ENCODE measurements at places on chromosomes 3 and 15.

- DNase-seq = no peak
These were observed 613 bp upstream of the ARHGEF3 start for GRCh38 chr3:56802378-56802745.

DNA sequence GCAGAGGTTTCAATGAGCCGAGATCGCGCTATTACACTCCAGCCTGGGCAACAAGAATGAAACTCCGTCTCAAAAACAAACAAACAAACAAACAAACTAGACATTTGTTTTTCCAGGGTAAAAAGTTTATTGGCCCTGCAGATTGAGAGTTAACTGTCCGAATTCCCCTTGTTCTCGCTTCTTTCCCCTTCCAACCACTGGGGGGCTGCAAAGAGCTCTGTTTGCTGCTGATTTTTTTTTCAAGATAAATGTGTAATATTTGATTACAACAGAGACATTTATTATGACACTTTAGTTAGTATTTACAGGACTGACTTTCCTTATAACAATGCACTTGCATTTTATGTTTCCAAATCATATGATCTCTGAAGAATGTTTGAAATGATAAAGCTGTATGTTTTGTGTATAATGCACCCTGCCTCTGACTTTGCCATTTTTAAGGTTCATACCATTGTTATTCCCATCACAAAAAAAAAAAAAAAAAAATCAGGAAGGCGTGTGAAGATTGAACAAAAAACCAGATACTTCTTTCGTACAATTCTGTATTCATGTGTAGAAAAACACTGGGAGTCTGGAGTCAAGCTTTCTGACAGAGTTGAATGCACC, 2.8 kb downstream of the CLSTN2 start:
- peak; percentile 76 for DNase-seq

DNA sequence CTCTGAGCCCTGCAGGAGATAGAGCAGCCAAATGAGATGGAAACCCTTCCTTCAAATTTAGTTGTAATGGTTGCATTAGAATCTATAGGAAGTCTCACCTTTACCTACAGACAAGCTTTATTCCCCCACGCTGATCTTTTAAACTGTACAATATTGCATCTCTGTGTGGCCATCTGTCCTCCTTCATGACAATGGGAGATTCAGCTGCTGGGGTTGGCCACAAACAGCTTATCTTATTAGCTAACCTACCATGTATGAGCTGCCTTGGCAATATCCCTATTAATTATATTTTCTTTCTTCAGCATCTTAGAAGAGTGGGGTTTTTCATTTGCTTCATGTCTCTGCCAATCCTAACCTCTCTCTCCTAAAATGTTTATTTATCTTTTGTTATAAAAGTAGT, 238.7 kb upstream of the NR2E3 start:
- DNase-seq = no peak

DNA sequence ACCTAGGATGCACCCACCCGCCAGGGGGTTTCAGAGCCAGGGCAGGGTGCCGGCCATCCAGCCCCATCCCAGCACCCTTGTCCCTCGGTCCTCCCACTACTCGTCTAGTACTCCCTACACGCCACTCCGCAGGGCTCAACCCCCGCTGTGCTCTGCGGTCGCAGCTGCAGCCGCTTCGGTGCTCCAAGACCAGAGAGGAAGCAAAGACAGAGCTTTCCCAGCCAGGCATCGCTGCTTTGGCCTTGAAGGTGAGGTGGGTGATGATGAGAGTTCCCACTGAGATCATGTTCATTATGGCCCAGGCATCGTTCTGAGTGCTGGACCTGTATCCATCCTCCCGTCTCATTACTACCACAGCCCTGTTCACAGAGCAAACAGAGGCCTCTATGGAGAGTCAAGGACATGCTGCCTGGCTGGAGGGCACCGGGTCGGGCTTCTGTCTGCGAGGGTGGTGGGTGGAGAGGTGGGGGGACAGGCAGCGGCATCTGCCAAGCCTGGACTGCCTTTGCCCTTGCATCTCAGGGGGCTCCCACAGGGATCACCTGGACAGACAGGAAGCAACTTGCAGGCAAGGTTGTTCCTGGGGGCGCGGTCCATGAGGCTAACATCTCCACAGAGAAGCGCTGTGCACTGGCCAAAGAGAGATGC, 66.9 kb downstream of the KLF13 start:
- peak; percentile 61 for DNase-seq

- DNase-seq = peak; percentile 87
These were observed 150.6 kb downstream of the DUT start for GRCh38 chr15:48481802-48482201.

- no peak for DNase-seq
These were observed 53.3 kb upstream of the SLC6A11 start for GRCh38 chr3:10762611-10763247.

GRCh38 chr15:74227968-74228722, 8.0 kb upstream of the CCDC33 start:
- peak; percentile 43 for DNase-seq

GRCh38 chr3:159149633-159150032, 347.8 kb downstream of the MFSD1 start:
- DNase-seq = no peak

DNA sequence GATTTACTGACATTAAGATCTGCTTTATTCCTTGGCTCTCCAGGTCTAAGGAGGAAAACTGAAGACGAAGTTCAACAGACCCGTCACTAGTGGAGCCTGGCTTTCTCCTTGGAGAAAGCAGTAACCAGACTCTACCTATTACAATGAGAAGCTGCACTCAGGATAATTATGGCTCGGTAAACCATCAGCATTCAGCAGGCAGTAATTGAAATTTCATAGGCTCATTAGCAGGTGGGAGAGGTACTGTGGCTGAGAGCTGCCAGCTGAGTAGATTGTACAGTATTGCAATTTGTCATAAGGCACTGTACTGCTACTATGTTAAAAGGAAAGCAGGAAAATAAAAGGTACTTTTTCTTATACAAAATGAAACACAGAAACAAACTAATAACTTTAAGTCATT, 51.2 kb downstream of the CHAC1 start:
- DNase-seq = no peak

DNA sequence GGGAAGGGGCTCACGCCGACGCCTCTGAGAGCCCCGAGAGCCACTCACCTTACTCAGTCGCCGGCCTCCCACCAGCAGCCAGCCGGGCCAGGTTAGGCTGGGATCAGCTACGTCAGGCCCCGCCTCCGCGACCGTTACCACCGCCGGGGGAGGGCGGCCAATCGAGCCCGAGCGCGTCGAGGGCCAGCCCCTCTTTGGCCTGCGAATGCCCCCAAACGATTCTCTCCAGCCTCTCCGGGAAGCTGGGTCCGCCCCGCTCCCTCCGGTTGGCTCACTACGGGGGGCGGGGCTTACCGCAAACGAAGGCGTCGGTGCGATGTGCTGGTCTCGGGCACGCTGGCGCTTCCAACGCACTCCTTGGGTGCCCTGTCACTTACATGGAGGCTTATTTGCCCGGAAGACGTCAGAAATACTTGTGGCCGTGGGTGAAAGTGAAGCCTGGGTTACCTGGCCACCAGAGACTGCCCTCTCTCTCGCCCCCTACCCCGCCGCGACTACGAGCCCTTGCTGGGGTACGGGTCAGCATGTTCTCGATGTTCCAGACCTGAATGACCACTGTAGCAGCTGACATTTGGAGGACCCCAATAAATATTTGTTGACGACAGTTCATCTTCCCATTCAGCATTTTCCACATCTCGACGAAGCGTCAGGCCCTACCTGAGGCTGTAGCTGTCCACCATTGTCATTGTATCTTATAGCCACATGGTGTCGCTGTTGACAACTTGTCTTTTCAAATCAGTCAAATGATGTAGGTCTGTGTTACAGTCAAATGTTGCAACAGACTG, at the start of gene CEP70:
Gene CEP70 (minus strand): TSS at position 111 of the 785 bp plus-strand sequence. CDS start 21,333 bp downstream, outside the sequence.
- peak; percentile 98 for DNase-seq

- DNase-seq = no peak
These were observed 448.1 kb upstream of the WNT5A start for GRCh38 chr3:55935241-55935640.

DNA sequence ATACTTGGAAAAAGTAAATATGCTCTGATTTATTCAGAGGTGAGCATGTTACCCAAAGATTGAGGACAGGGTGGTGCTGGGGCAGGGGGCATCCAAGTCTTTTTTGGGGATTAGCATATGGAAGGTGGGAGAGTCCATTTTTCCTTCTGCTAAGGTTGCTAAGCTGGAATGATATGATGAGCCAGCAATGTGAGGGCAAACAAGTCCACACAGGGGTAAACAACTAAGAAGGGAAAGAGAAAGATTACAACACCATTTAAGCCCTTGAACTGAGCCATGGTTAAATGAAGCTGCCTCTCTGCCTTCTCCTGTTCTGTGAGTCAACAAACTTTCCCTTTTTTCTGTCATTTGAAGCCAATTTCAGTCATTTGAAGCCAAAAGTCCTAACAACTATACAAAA, 89.0 kb downstream of the RPL22L1 start:
- peak; percentile 63 for DNase-seq

GRCh38 chr15:64842986-64843561, 1.4 kb downstream of the PLEKHO2 start:
- DNase-seq = peak; percentile 68

DNA sequence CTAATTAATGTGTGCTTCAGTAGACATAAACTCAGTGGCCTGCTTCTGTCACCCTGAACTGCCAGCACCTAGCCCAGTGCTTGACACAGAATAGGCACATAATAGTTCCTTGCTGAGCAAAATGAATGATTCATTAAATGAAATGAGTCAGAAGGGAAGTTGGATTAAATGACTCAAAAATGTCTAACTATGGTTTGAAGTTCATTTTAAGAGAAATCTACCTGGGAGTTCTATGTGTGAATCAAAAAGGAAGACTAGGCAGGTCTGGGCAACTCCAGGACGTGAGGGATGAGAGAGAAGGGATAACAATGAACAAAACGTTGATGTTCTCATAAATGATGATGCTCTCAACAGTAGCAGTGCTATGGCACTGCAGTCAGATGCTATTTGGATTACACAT, 175.0 kb downstream of the CFAP20DC start:
- DNase-seq = no peak

GRCh38 chr3:155730843-155731242, 14.0 kb downstream of the PLCH1 start:
- no peak for DNase-seq

DNA sequence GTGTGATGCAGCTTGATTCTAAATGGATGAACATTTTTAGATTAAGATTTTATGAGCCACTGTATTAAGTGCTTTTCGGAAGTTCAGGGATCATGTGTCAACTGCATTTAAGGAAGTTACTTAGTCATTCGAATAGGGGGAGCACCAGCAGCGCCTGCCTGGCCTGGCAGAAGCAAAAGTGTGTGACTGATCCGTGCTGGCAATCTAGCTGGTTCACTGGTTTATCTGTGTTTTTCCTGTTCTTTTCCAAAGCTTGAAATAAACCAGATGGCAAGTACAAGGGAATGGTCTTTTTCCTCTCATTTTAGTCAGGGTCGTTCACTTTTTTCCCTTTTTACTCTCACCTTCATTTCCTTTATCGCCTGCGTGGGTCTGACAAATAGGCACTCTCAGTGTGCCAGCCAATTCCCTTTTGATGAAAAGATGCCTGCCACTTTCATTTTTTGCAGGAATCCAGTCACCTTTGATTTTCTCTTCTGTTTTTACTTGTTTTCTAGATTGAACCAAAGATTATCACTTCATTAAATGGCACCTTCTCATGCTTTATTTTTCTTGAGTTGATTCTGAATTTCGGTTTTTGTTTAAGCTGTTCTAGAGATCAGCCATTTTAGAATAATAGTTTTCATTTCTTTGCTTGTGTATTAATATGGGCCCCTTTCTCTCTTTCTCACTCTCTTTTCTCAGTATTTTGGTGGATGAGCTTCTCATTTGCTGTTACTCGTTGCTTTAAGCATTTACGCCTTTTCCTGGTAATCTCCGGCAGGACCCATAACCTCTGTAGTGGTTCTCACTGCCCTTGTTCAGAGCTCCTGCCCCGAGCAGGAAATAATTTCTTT, 2.8 kb downstream of the ABHD2 start:
- DNase-seq = peak; percentile 66

DNA sequence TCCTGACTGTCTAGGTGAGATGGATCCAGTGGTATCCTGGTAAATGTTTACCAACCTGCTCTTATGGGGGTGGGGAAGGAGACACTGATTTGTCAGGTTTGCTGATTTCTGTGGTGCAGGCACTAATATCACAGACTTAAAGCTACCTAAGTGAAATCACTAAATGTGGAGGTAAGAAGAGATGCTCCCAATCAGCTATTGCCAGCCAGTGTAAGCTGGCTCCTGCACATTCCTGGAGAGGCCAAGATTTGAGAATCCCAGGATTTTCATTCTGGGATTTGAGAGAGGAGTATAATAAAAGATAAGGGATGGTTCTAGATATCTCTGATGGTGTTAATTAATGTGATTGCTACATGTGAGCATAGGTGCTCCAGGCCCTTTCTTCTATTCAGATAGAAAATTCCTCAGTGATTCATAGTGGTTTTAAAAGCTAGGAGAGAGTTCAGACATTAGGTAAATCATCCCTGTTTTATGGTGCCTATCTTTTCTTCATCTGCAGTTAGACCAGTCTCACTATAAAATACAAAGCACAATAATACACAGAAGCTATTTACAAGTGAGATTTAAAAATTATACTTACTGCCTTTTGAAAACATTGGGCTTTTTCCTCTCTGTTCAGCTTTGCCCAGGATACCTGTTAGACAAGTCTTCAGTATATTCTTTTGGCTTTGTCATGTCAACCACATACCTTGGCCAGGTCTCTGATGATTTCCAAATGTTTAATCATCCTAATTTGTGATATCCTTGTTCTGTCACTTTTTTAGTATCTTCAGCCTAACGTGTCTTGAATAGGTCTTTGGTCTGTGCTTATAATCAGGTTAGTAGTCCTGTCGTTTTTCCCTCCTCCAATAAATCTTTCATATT, 90.9 kb downstream of the MBNL1 start:
- no peak for DNase-seq

DNA sequence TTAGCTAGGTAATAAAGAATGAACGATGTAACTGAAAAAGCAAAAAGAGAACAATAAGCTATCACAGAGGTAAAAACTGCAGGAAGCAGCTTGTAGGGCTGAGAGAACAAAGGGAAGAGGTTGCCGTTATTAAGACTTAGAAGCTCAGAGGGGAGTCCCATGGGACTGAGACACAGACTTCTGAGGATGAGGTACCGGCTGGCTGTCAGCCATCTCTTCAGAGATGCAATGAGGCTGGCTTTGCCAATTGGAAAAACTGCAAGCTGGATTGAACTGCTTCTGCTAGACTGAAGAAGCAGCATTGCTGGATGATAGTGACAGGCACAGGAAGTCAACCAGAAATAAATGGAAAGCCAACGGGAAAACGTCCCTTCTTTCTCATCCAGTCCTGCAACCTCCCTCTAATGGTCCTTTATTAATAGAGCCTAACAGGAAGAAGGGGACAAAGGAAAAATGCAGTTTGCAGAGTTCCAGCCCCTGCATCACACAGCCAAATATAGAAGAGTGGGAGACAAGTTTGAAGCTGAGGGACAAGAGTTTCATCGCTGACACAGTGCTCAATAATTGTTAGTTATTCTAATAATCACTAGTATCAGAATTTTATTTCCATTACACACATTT, 21.1 kb upstream of the KLHL6 start:
- peak; percentile 63 for DNase-seq

- peak; percentile 13 for DNase-seq
These were observed 57.3 kb downstream of the CEP63 start for GRCh38 chr3:134543113-134543512.

DNA sequence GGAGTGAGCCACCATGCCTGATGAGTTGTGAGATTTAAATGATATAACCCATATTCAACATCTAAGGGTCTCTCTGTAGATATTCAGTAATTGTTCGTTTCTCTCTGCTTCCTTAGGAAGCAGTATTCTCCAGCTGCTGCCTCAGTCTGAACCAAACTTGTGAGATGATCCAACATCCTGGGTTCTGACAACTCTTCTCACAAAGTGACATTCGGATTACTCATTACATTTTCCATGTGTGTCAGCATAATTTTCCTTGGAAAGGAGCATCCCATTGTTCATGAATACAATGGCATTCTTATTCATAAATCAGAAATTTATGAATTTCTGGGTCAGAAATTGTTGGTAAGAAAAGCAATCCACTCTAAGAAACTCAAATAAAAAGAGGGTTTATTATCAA, 15.0 kb upstream of the SEC22A start:
- DNase-seq = no peak

All from choroid plexus epithelial cell (primary cell).